CD4-positive, alpha-beta T cell (primary cell): ENCODE measurements at places on chromosomes 16 and 17. TPM values are rescaled to one million over a fixed set of nuclear protein-coding genes. Genes with fewer than 3 reads are reported as not detected.

The RAB37 gene
- total RNA-seq = 19.0 TPM

The PRSS36 gene
- 0.33 TPM for total RNA-seq

The SLC35G3 gene
- not detected for total RNA-seq

GRCh38 chr16:54654429-54654828, 276.2 kb upstream of the IRX5 start:
- no peak overlapping the region for H3K27ac ChIP-seq
- H3K36me3 ChIP-seq = no peaks in the 10 kb centered on the region
- H3K27me3 ChIP-seq = peaks cover 13% of the 10 kb centered on the region
- H3K4me3 ChIP-seq = no peak overlapping the region
- no peak for DNase-seq

DNA sequence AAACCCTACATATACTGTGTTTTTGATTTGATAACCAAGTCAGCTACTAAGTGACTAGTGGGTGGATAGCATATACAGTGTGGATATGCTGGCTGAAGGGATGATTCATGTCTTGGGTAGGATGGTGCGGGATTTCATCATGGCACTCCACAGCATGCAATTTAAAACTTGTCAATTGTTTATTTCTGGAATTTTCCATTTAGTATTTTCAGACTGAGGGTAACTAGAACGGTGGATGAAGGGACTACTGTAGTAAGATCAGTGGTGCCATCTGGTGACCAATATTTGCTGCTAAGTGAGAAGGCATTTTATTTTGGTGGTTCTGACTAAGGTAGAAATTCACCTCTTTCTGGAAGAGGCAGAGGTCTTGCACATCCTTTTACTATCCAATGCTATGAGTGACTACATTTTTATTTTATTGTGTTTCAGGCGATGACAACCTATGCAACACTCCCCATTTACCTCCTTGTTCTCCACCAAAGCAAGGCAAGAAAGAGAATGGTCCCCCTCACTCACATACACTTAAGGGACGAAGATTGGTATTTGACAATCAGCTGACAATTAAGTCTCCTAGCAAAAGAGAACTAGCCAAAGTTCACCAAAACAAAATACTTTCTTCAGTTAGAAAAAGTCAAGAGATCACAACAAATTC, 3.1 kb downstream of the CDC6 start:
- no peaks in the 10 kb centered on the region for H3K27me3 ChIP-seq
- DNase-seq = no peak
- no peaks in the 10 kb centered on the region for H3K36me3 ChIP-seq
- no peak overlapping the region for H3K27ac ChIP-seq
- no peak overlapping the region for H3K4me3 ChIP-seq

- H3K27me3 ChIP-seq = no peaks in the 10 kb centered on the region
- no peak overlapping the region for H3K27ac ChIP-seq
- no peaks in the 10 kb centered on the region for H3K4me1 ChIP-seq
- no peaks in the 10 kb centered on the region for H3K36me3 ChIP-seq
Measured at GRCh38 chr16:35687781-35688180, 2228.4 kb downstream of the TP53TG3F start.

GRCh38 chr16:80226499-80226898, 314.3 kb upstream of the DYNLRB2 start:
- H3K4me3 ChIP-seq = no peak overlapping the region
- H3K36me3 ChIP-seq = no peaks in the 10 kb centered on the region
- no peaks in the 10 kb centered on the region for H3K27me3 ChIP-seq
- no peak for DNase-seq

GRCh38 chr17:55705847-55706246, 16.8 kb downstream of the TMEM100 start:
- peaks cover 11% of the 10 kb centered on the region for H3K27me3 ChIP-seq
- H3K27ac ChIP-seq = no peak overlapping the region
- H3K36me3 ChIP-seq = no peaks in the 10 kb centered on the region
- H3K4me1 ChIP-seq = no peaks in the 10 kb centered on the region
- no peak for DNase-seq

DNA sequence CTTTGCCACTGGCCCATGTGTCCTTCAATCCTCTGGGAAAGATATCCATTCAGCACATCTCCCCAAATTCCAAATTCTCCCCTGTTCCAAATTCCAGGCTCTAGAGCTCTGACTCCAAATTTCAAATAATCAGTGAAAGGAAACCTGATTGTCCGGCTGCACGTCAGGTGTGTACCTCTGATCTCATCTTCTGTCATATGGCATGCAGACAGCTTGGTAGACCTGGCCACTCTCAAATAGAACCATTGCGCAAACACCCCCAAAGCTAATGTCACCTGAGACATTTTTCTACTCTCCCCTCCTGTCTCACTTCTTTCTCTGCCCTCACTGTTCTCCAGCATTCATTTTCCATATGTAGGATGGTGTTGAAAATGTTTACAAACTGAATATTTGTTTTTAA, 337.0 kb upstream of the DYNLRB2 start:
- H3K27ac ChIP-seq = no peak overlapping the region
- no peaks in the 10 kb centered on the region for H3K27me3 ChIP-seq
- no peak overlapping the region for H3K4me3 ChIP-seq
- no peaks in the 10 kb centered on the region for H3K36me3 ChIP-seq
- DNase-seq = no peak

DNA sequence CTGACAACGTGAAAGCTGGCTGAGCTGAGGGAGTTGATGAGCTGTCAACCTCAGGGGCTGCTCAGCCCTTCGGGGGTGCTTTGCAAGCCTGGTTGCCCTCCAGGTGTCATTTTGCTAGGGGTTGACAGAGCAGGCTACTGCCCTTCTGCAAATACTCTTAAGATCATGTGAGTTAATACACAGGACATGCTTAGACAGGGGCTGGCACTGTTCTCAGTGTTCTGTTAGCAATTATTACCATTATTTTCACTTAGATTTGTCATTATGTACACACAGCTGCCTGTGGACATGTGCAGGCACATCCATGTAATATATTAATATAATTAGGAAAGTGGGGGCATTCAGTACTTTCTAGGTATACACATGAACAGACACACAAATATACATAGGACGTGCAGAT, 554.3 kb upstream of the HSBP1 start:
- no peak overlapping the region for H3K27ac ChIP-seq
- no peaks in the 10 kb centered on the region for H3K27me3 ChIP-seq
- no peaks in the 10 kb centered on the region for H3K4me1 ChIP-seq
- no peak overlapping the region for H3K4me3 ChIP-seq

- H3K36me3 ChIP-seq = no peaks in the 10 kb centered on the region
- H3K27ac ChIP-seq = no peak overlapping the region
- no peaks in the 10 kb centered on the region for H3K27me3 ChIP-seq
- DNase-seq = no peak
Measured at GRCh38 chr17:27893841-27894503, 807 bp upstream of the LYRM9 start.

- no peak overlapping the region for H3K27ac ChIP-seq
- no peak for DNase-seq
- H3K4me3 ChIP-seq = no peak overlapping the region
- peaks cover 23% of the 10 kb centered on the region for H3K4me1 ChIP-seq
- peaks cover 16% of the 10 kb centered on the region for H3K36me3 ChIP-seq
Measured at GRCh38 chr17:49696233-49696761, 11.5 kb downstream of the SLC35B1 start.

DNA sequence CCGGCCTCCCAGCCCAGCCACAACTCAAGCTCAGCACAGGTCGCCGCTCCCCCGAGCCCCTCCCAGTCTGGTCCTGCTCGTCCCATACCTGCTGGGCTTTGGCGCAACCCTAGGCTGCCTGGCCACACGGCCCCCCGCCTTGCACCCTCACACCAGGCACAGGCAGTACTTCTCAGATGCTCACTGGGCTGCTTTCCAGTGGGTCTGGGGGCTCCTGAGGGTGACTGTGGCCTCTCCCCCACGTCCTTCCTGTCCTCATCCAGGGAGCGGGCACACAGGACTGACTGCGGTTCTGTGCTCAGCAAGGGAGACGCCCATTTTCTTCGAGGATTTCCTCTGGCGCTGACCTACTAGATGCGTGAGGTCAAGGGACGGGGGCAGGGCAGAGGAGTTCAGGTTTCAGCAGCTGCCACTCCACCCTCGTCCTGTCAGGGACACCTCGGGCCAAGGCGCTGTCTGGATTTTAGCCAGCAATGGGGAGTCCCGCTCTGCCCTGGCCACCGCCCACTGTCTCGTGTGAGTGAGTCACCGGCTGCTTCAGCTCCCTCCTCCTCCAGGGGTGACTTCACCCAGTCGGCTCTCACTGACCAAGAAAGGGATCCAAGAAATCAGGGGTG, 115.8 kb downstream of the NPIPB11 start:
- DNase-seq = peak; percentile 88
- H3K27me3 ChIP-seq = no peaks in the 10 kb centered on the region
- no peaks in the 10 kb centered on the region for H3K36me3 ChIP-seq
- peak overlapping the region; percentile 24 for H3K4me3 ChIP-seq
- peaks cover 17% of the 10 kb centered on the region for H3K4me1 ChIP-seq

DNA sequence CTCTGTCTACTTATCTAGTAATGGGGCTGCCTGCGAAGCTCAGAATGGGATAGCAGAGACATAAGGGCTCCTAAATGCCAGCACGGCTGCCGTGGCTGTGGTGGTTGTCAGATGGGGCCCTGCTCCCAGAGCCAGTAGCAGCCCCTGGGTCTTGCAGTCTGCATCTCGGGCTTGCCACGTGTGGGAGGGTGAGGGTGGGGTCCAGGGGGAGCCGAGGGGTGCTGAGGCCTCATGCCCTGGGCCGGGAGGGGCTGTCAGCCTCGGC, 88.8 kb upstream of the GSE1 start:
- no peak overlapping the region for H3K27ac ChIP-seq
- no peaks in the 10 kb centered on the region for H3K36me3 ChIP-seq
- no peak overlapping the region for H3K4me3 ChIP-seq

DNA sequence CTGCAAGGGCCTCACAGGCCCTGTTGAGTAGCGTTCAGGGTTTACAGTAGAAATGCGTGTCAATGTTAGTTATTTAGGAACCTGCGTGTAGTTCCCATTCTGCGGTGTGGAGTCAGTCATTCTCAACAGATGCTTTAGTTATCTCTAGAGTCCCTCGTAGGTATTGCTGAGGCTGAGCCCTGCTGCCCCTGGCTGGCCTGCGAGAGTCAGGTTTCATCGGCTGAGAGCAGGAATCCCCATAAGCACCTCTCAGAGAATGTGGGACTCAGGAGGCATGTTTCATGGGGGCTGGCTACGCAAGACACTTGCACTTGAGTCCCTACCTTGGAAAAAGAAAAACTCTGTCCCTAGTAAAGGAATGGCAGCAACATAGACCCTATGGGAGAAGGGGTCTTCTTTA, 347.5 kb upstream of the ASIC2 start:
- peaks cover 7% of the 10 kb centered on the region for H3K4me1 ChIP-seq
- H3K4me3 ChIP-seq = no peak overlapping the region
- no peaks in the 10 kb centered on the region for H3K27me3 ChIP-seq
- no peak overlapping the region for H3K27ac ChIP-seq
- H3K36me3 ChIP-seq = no peaks in the 10 kb centered on the region

GRCh38 chr17:36978810-36979564, 30.2 kb downstream of the AATF start:
- no peak for DNase-seq
- peaks cover 14% of the 10 kb centered on the region for H3K36me3 ChIP-seq
- H3K27ac ChIP-seq = no peak overlapping the region
- no peaks in the 10 kb centered on the region for H3K27me3 ChIP-seq
- H3K4me1 ChIP-seq = no peaks in the 10 kb centered on the region

- peaks cover 4% of the 10 kb centered on the region for H3K36me3 ChIP-seq
- peaks cover 17% of the 10 kb centered on the region for H3K4me1 ChIP-seq
- no peak overlapping the region for H3K4me3 ChIP-seq
Measured at GRCh38 chr17:75633486-75634375, 497 bp downstream of the SMIM5 start.

GRCh38 chr16:177394-177822, 928 bp downstream of the HBA1 start:
- no peaks in the 10 kb centered on the region for H3K36me3 ChIP-seq
- H3K27ac ChIP-seq = no peak overlapping the region
- H3K4me1 ChIP-seq = peaks cover 29% of the 10 kb centered on the region
- peaks cover 42% of the 10 kb centered on the region for H3K27me3 ChIP-seq
